ENCODE measurements at places on chromosomes 4 and X.
A peak's percentile ranks its signal among the peaks of the same experiment; 100 is the strongest.

DNA sequence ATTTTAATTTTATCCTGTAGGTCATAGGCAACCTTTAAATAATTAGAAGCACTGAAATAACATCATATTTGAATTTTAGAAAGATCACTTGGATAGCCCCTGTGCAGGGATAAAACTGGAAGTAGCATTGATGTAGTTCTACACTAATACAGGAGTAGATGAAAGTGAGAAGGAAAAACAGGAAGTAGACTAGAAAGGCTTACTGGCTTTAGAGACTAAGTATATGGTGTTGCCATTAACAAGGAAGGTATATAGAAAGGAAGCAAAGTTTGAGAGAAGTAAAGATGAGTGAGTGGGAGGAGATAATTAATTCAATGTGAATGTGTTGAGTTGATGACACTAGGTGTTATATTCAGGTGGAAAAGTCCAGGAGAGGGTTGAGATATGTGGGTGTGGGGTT lies 73.1 kb upstream of the EPGN start:
- no peak for DNase-seq

DNA sequence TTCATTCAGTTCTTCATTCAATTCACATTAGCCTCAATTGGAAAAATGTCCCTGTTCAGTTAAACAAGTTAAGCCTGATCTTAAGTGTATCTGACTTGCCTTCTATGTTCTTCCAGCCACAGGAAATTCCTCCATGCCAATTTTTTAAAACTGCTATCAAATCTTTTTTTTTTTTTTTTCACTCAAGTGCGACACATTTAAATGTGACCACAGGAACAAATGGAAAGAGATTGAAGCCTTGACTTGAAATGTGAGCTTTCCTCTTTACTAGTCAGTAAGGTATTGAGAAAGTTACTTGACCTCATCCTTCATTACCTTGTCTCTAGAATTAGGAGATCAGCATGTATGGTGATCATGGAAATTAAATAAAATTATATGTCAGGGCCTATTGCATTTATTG lies 165.1 kb downstream of the SLIT2 start:
- DNase-seq = no peak

GRCh38 chrX:17535229-17535628 lies 160.2 kb downstream of the NHS start:
- DNase-seq = peak; percentile 32

DNA sequence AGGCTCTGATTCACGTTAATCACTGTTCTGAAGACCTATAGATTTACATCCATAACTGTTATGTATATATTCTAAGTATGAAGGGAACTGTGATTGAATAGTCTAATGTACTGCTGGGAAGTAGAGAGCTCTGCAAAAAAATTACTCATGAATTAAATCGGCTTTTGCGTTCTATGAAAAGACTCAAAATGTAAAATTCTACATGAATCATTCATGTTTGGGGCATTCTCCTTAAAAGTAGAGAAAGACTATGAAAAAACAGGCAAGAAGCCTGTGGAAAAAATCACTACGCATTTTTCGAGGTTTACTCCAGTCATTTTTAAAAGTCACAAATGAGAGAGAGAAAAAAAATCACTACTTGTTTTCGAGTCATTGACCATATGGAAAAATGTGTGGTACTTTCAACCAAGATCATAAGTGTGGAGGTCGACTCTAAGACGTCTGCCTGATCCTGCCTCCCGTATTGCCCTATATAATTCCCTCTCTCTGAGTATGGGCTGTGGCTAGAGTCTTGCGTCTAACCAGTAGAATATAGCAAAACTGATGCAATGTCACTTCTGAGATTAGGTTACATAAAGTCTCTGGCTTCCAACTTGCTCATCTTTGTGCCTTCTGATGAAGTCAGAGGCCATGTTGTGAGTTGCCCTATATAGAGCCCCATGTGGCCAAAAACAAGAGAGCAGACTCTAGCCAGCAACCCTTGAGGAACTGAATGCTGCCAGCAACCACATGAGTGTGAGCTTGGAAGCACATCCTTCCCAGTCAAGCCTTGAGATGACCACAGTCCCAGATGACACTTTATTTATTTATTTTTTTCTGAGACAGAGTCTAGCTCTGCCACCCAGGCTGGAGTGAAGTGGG lies 32.1 kb upstream of the VEGFD start:
- no peak for DNase-seq

- DNase-seq = peak; percentile 40
Measured at GRCh38 chrX:130082244-130083106, 27.8 kb downstream of the ELF4 start.

- DNase-seq = no peak
Measured at GRCh38 chrX:54178100-54178940, 4.7 kb downstream of the FAM120C start.

GRCh38 chr4:2250357-2251072 lies 8.6 kb upstream of the HAUS3 start:
- no peak for DNase-seq

GRCh38 chrX:66833426-66833825 lies 194.5 kb upstream of the EDA2R start:
- DNase-seq = no peak

DNA sequence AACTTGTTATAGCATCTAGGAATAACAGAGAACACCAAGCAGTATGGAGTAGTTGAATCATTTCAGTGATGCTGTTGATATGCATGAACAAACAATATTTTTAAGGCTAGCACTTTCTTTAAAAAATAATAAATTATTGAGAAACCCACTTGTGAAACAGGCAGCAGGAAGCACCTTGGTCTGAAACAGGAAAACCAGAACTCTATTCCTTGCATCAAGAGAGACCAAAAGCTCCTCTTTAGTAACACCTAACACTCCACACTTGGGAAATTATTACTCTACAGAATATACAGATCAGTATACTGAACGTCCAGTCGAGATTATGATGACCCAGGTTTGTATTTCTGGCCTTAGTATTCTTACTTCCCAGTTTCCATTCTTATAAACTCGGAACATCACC lies 129.0 kb downstream of the ARAP2 start:
- no peak for DNase-seq

DNA sequence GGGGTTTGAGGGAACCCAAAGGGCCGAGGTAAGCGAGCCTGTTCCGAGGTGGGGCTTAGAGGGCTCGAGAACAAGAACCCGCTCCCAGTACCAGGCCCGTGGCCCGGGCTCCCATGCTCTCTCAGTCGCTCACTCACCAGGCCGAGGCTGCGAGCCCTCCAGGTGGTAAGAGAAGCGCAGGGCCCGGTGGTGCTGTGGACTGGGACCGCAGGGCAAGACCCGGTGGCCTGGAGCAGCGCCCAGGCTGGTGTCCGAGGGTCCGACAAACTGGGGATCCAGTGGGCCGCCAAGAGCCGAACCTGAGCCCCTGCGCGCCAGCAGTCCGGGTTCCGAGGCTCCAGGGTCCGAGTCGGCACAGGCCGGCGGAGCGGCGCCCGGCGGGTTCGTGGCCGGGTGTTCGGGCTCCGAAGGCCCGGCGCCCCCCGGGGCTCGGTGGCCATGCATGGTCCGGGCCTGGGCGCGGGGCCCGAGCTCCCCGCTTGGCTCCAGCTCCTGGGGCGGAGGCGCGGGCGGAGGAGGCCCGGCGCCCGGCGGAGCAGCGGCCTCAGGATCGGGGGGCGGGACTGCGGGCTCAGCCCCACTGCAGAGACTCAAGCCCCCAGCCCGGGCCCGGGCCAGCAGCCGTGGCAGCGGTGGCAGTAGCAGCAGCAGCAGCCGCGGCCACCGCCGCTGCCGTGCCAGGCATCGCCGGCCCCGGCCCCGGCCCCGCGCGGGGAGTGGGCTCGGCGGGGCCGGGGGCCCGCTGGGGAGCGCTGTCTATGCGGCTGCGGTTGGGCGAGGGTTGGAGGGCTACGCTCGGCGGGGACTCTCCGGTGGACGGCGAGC lies 833 bp downstream of the FGD1 start:
- DNase-seq = no peak

DNA sequence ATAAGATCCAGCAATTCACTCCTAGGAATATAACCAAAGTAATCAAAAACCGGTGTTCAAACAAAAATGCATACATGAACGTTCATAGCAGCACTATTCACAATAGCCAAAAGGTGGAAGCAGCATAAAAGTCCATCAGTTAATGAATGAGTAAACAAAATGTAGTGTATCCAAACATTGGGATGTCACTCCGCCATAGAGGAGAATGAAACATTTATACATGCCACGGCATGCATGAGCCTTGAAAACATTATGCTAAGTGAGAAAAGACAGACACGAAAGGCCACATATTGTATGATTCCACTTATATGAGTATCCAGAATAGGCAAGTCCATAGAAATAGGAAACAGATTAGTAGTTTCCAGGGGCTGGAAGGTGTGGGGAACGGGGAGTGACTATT lies 11.0 kb upstream of the PDLIM3 start:
- no peak for DNase-seq

GRCh38 chrX:118143578-118143977 lies 27.0 kb upstream of the KLHL13 start:
- no peak for DNase-seq

GRCh38 chr4:25900310-25900709 lies 13.7 kb upstream of the SMIM20 start:
- no peak for DNase-seq

GRCh38 chr4:59341506-59341905 lies 1858.6 kb upstream of the ADGRL3 start:
- DNase-seq = no peak

GRCh38 chr4:168293386-168293975 lies 25.1 kb downstream of the DDX60 start:
- DNase-seq = no peak

DNA sequence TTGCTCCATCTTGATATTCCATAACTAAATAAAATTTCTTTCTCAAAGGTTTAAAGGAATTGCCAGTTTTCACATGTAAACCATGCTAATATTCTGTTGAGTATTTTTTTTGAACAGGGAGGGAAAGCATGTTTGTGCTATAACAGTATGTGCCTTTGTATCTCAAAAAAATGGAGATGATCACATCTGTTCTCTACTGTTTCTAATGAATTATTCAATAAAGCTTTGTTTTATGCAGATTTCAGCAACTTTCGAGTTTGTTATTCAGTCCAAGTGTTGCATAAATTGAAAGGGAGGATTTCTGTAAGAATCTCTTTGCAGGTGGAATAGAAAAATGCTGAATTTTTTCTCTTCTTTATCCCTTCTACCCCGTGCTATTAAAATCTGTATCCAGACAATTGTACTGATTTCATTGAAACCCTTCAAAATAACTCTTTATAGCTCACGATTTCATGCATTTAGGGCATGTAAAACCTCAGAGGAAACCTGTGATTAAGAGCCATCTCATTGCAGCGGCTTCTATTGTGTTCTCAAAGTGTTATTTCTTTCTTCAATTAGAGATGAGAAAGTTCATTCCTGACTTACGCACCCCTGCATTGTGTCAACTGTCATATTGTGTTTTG lies 42.1 kb downstream of the NEIL3 start:
- no peak for DNase-seq

DNA sequence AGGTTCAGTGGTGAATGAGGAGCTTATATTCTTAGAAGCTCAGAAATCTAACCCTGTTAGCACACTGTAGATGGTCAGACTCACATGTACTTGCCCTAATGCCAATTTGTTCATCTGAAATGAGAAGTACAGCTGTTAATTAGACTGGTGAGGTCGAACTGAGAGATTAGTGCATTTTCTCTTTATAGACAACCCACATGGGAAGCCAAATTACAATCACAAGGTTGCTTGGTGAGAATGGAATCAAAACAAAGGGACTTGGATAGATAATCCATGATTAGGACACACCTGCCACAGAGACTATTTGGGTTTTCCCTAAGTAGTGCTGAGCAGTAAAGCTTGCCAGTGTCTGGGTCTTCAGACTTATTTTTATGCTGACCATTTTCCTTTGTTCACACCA lies 88.3 kb downstream of the POLA1 start:
- no peak for DNase-seq

DNA sequence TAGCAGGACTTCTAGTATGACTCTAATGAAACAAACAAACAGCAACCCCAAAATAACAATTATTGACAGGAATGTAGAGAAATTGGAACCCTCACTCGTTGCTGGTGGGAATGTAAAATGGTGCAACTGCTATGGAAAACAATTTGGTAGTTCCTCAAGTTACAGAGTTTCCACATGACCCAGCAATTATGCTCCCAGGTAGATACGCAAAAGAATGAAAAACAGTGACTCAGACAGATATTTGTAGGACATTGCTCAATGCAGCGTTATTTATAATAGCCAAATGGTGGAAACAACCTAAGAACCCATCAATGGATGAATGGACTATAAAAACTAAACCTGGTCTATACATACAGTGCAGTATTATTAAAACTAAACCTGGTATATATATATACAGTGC lies 646.1 kb upstream of the FRG1 start:
- no peak for DNase-seq

GRCh38 chrX:88605222-88605583 lies 141.8 kb upstream of the CPXCR1 start:
- DNase-seq = no peak

- no peak for DNase-seq
Measured at GRCh38 chr4:6668391-6668790, 25.3 kb upstream of the S100P start.

DNA sequence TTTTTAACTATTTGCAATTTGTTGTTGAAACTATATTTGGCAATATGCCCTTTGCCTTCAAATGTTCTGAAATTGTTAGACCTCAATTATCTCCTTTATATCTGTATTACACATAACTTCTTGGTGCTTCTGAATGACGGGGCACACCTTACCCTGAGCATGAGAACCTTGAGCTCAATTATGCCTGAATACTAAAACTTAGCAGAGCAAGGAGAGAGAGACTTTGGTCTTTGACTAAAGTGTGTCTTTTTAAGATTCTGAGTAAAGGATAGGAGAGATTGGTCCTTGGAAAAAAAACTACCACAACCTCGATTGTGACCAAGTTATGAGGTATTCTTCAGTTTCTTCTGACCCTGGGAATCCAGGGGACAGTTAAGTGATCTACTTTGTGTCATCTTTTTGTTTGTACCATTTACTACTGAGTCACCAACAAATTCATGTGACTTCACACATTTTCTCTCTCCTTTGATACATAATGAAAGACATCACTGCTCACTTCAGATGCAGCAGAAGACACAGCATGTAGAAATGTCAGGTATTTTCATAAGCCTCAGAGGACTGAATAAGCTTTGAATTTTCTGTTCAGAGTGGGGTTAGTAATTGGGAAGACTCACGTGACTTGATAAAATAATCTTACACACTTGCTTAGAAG lies 51.4 kb downstream of the PTTG2 start:
- DNase-seq = no peak

GRCh38 chr4:153758136-153758535 lies 1.7 kb downstream of the RNF175 start:
- no peak for DNase-seq

DNA sequence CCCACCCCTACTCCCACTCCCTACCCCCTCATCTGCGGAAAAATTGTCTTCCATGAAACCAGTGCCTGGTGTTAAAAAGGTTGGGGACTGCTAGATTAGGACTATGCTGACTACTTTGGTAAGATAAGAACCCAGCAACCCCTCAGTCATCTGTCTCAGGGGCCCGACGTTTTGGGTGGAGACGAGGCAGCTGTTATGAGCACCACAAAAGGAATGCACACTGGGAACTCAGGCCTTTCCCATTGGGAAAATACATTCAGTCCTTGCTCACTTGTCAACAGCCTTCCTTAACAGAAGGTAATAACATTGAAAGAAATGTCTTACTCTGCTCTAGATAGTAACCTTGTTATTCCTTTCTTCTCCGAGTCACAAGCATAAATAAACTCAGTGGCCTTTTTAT lies 310.8 kb downstream of the AFF2 start:
- no peak for DNase-seq
